ENCODE measurements at places on chromosomes 1 and 21.

DNA sequence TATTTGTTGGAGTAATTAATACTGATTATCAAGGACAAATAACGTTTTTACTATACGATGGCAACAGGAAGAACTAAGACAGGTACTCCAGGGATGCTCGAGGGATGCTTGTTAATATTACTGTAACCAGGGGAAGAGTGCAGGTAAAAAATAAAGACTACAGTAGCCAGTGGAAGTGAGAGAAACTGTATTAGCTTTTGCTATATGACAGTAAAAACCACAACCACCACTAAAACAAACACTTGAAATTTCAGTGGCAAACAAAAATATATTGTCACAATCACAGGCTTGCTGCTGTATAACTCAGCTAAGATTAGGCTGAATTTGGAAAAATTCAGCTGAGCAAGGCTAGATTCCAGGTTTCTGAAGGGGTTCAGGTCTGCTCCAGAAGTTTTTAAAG lies 812.6 kb upstream of the ADGRL4 start:
- no peak for DNase-seq

- DNase-seq = no peak
Measured at GRCh38 chr1:109630898-109631512, 11.4 kb downstream of the AMPD2 start.

DNA sequence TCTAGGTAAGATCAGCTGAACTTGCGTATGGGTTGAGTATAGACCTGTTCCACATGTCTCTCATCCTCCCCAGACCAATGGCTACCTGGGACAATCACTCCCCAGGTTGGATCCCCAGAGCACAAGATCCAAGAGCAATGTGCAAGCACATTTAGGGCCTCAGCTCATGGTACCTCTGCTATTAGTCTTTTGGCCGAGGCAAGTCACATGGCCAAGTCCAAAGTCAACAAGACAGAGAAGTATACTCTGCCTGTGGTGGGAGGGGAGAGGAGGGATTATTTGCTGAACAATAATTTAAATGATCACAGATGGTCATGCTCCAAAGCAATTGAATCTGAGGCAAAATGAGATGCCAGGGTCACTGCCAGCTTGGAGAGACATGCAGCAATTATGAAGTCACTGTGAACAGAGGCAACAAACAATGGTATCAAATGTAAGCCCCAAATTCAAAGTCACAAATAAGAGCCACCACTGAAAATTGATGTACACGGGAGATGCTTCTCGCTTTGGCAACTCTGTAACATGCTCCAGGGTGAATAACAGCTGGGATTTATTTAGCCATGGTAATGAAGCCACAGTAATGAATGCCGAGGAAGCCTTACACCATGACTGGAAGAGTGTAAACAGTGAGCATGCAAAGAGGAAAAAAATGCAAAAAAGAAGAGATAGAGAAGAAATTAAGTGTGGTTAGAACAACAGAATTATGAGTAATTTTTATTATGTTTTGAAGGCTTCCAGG lies 149.1 kb downstream of the ZNF281 start:
- peak; percentile 87 for DNase-seq

- no peak for DNase-seq
Measured at GRCh38 chr1:9820521-9820920, 3.2 kb downstream of the CLSTN1 start.

- DNase-seq = no peak
Measured at GRCh38 chr1:169860750-169861149, 32.9 kb downstream of the SCYL3 start.

DNA sequence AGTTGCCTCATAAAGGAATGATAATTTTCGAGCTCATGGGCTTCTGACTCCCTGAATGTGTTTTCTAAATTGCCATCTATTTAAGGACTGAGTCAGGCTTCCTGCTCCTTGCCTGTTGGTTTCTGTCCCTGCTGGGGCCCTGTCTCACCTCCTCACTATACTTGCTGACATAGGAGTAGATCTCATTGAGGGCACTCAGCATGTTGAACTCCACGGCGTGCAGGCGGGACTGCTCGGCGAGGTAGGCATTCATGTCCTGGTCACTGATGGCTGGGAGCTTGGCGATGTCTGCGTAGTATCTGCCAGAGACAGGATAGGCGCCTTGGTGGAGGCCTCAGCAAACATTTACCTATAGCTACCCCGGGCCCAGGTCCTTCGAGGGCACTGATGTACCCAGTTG lies 116.9 kb upstream of the CD34 start:
- peak; percentile 26 for DNase-seq

- DNase-seq = no peak
Measured at GRCh38 chr1:35264035-35264434, 4.5 kb upstream of the ZMYM4 start.

- DNase-seq = peak; percentile 46
Measured at GRCh38 chr1:29052100-29052499, 71.6 kb downstream of the TMEM200B start.

DNA sequence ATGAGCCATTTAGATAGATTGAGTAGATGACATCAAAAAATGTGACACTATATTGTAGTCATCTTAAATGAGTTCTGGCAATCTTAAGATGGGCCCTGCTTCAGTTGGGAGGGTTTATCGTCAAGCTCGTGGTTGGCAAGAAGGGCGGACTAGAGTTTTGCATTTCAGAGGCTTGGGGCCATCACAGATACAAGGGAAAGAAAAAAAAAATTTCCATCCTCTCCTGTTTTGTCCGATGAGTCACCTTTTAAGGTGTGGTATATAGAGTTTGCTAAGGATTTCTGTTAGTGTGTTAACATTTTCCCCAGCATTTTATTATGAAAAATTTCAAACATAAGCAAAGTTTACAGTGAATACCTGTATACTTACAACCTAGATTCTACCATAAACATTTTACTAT lies 31.8 kb upstream of the KCNQ4 start:
- DNase-seq = no peak

DNA sequence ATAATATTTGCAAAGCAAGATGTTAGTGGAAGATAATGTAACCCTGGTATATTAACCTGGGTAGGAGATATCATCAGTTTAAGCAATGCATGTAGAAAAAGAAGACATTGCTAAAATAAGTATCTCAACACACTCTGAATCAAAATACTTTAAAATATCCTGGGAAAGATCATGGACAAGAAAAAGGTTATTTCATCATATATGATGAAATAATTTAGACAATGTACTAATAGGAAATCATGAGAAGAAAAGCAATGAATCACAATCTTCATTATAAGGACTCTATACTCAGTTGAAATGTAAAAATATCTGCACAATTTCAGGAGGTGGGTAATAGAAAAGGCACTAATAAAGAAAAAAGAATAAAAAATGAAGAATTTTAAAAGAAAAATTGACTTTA lies 158.8 kb downstream of the KCNT2 start:
- DNase-seq = no peak

DNA sequence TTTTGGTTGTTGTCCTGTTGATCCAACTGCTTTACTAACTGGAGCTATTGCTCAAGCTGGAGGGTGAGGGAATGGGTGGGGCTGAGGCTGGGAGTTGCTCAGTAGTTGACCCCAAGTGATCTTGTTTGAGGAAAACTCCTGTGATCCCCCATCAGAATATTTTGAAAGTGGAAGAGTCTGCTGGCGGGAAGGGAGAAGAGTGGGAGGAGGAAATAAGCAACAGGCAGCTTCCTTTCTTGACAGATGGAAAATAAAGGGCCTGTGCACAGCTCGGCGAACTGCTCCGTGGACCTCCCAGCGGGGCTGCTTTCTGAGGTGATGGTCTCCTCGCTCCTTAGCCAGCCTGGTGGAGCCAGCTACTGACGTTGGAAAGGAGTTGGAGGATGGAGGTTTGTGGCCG lies 199.1 kb upstream of the LMO4 start:
- DNase-seq = peak; percentile 22
